ENCODE measurements at places on chromosomes 7 and 10.
A peak's percentile ranks its signal among the peaks of the same experiment; 100 is the strongest.

DNA sequence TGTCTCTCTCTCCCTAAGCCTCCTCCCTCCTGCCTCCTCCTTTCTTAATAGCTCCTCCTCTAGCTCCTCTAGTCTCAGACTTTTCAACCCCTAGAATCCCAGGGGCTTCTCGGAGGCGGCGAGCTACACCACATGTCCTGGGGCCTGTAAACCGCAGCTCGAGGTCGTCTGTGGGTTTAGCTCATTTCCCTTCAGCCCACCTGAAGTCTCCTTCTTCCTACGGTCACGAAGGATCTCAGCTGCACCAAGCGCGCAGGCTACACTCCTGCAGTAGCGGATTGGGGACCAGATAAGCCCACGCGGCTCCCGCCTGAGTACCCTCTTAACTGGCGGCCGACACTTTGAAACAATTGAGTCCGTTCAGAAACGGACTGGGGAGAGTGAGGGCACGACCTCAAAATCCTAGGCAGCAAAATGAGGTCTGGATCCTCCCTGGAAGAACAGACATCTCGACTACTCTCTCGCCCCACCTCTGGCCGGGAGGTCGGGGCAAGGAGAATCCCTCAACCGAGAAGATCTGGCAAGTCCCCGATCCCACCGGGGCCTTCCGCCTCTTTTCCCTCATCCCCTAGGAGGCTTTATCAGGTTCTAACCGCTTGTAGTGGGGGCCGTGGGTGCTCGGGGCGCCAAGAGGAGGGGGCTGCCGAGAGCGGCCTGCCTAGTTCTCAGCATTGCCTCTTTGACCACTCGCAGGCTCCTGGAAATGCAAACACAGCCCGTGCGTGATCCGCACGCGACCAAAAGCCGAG is 1.3 kb upstream of the SORCS3 start:
- no peak for DNase-seq

DNA sequence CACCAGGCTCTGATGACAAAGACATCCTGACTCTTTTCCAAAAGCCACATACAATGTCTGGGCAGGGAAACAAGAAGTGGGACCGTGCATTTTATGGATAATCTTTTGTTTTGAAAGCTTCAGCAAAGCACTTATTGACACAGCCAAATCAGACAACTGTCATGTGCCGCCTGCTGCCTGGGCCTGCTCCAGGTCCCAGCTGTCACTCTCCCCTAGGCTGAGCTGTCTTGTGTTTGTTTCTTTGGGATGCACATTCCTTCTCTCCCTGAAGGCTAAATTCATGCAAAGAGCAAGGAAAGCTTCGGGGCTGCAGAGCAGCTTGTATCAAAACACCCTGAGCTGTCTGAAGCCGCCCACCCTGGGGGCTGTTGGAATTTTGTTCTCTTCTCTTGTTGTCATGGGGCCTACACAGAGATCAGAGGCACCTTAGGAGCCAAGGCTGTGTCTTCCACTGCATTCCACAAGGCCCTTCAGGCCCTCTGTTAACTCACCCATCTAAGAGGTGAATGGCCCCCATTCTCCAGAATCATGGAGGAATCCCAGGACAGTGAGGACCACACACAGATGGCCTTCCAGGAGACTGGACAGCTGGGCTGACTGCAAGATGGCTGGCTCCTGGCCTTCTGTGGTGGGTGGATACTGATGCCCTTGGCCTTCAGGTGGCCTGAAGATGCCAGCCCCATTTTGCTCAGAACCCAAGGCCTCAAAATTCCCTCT is 17.8 kb upstream of the SLC18A2 start:
- DNase-seq: no peak

DNA sequence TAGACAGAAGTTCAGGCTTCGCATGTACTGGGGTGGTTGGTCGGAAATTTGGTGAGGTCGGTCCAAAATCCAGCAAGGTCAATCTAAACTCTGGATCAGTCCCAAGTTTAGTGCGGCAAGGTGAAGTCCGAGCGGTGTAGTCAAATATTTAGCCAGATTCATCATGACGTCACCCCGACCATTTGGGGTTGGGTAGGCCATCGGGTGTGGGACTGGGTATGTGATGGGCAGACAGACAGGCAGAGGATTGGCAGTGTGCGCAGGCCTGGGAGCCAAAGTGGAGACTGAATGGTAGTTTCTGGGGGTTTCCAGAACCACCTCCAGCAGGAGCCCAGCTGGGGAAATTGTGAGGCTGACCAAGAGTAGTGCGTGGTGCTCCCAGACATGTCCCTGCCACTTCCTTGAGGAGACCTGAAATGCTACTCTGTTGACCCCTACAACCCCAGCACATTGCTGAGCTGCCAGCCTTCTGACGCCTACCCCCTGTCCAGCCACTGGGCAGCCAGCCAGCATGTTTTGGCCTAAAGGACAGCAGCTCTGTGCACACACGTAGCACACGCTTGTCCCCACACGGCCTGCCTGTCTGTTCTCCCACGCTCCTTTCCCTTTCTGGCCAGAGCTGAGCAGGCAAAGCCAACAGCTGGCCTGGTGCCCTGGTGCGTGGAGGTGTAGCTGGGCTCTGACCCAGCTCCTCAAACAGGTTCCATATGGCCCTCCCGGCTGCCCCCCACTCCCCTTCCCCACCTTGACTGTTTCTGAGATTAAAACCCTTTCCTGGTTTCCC is 55.9 kb downstream of the FAM241B start:
- DNase-seq: no peak

DNA sequence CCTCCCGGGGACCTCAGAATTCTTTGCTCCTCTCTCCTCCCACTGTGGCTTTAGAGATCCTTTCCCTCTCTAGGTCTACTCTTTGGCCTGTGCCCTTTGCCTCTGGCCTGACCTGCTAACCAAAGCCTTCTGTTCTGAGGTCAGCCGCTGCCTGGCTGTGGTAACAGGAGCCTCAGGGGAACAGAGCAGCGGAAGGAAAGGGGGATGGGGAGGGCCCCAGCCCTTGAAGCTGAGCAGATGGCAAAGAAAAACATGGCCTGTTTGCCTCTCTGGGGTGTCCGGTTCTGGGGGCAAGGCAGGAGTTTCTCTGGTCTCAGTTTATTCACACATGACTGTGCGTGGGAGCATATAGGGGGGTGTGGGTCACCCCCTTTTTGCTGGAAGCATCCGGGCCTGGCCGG is 28.2 kb downstream of the COL26A1 start:
- DNase-seq: peak; percentile 60
